ENCODE measurements at places on chromosomes 1 and 21.

GRCh38 chr1:223223091-223223995, 80.3 kb upstream of the TLR5 start:
- no peak for DNase-seq

- DNase-seq, result no peak
These were observed 55.0 kb downstream of the ALG14 start for GRCh38 chr1:95017775-95018174.

- no peak for DNase-seq
These were observed 577 bp downstream of the RAB3GAP2 start for GRCh38 chr1:220271706-220272046.

DNA sequence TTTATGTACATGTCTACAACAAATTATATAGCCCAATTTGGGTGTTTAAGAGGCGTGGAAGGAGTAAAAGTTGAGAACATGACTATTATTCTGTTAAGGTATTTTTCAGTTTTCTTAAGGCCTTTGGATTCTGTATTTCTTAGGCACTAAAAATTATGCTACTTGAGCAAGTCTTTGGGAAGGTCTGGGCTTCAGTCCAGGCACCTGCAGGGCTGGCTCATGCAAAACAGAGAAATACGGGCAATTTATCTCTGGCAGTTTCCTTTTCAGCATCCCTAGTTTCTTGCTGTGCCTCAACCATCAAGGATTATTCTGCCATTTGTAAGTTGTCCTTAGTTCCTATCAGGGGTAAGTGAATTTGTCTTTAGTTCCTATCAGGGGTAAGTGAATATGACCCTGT, 358.8 kb upstream of the B3GALT2 start:
- DNase-seq, result no peak

- no peak for DNase-seq
These were observed 290.4 kb downstream of the AKT3 start for GRCh38 chr1:243559575-243560162.

DNA sequence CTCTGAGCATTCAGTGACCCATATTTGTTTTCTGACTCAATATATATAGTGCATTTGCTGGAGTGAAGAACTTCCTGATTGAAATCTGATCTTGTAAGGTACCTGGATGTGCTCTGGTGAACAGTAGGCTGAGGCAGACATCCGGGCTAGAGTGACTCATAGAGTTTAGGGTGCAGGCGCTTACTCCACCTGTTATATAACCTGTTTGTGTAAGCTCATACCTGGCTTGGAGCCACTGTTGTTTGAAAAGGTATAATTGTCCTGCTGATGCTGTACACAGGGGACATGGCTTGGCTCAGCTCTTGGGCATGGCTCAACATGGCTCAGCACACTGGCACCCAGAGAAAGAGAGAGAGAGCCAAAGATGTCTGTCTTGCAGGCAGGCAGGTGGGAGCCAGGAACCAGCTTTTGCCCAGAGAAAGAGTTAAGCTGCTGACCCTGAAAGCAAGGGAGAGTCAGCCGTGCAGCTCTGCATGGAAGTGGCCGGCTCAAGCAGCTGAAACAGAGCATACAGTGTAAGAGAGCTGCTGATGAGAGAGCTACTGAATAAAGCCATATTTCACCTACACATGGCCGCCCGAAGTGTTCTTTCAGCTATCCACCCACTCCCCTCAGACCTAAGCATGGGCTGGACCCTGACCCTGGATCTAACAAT, 43.2 kb downstream of the GJA5 start:
- no peak for DNase-seq

GRCh38 chr1:51237351-51238033, 1.4 kb downstream of the RNF11 start:
- DNase-seq, result no peak

GRCh38 chr1:6259491-6260362, 1.2 kb downstream of the GPR153 start:
- peak; percentile 77 for DNase-seq

- peak; percentile 68 for DNase-seq
These were observed at the start of gene PDZK1 for GRCh38 chr1:145707183-145707867. PDZK1 (minus strand) TSS chr1:145707368; CDS start chr1:145688021, 19,347 bp downstream.

DNA sequence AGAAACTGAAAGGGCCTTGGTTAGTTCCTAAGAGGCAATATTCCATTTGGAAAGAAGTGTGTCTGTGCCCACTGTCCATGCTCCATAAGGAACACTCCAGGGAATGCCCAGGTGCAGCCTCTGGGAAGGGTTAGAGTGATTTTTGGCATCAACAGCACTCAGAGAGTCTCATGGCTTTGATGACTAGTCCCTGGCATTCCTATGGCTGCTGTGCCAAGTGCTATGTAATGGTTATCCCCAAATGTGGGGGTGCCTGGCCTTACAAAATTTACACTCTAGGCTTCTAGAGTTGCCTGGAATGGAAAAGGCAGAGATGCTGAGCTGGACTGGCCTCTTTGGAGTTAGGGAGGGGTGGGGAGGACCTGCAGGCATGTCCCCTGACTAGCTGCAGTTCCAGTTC, 75.0 kb upstream of the BCAR3 start:
- DNase-seq, result no peak

GRCh38 chr1:175269151-175269550, 76.6 kb upstream of the KIAA0040 start:
- DNase-seq, result no peak

GRCh38 chr1:91402023-91402422, 2.6 kb downstream of the HFM1 start:
- DNase-seq, result no peak

GRCh38 chr1:64616039-64616438, 128.8 kb upstream of the RAVER2 start:
- DNase-seq, result no peak

GRCh38 chr1:190975827-190976226, 498.2 kb upstream of the BRINP3 start:
- DNase-seq, result no peak

- DNase-seq, result peak; percentile 5
These were observed 11.1 kb downstream of the CHAF1B start for GRCh38 chr21:36396325-36396724.

DNA sequence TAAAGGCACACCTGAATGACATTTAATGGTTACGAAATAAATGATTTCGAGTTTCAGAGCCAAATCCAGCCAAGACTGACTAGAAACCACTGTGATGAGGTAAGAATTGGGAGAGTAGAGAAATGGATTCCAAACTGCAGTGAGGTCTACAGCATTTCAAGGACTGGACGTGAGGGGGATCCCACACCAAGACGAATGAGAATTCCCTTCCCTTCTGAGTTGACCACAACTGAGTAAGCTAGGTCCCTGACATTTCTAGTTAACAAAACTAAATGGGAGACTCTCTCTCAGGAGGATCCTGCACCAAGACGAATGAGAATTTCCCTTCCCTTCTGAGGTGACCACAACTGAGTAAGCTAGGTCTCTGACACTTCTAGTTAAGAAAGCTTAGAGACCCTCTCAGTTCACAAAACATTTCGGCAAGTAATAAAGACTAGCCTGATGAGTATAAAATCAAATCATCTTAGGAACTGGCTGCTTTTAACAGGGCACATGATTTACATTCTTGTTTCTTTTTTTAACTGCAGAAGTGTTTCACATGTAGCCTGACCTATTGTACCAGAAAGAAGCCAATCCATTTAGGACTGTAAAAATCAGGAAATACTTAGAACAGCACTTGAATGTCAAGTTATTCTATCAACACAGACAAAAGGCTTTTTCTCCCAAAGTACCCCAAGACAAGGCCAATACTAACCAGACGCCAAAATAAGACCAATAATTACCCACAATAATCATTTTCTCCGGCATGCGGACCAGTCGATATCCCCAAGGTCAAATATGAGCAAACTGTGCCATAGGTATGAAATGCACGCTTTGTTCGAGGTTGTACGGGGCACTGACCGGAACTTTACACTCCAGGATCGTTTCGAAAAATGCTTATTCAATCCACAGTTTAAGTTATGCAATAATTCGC, 1.4 kb upstream of the SPATA1 start:
- no peak for DNase-seq

GRCh38 chr1:36160949-36161485, 5.1 kb downstream of the MAP7D1 start:
- DNase-seq, result peak; percentile 72

DNA sequence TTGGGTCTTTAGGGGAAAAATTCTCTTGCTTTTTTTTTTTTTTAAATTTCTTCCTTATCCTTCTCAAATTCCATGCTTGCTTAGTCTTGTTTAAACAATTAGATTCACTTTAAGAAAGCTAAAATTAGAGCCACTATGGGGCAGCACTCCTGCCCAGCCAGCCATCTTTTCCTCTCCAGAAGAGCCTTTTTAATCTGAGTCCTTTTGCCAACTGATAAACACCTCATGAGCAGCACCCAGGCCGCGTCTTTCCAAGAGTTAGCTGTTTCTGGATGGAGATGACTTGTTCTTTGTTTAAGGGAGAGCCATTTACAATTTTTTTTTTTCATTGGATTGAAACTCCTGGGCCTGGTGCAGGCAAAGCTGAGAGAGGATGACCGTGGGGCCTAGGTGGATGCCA, 53.3 kb upstream of the TSPAN2 start:
- no peak for DNase-seq
